ENCODE measurements at places on chromosomes 6 and 20.

DNA sequence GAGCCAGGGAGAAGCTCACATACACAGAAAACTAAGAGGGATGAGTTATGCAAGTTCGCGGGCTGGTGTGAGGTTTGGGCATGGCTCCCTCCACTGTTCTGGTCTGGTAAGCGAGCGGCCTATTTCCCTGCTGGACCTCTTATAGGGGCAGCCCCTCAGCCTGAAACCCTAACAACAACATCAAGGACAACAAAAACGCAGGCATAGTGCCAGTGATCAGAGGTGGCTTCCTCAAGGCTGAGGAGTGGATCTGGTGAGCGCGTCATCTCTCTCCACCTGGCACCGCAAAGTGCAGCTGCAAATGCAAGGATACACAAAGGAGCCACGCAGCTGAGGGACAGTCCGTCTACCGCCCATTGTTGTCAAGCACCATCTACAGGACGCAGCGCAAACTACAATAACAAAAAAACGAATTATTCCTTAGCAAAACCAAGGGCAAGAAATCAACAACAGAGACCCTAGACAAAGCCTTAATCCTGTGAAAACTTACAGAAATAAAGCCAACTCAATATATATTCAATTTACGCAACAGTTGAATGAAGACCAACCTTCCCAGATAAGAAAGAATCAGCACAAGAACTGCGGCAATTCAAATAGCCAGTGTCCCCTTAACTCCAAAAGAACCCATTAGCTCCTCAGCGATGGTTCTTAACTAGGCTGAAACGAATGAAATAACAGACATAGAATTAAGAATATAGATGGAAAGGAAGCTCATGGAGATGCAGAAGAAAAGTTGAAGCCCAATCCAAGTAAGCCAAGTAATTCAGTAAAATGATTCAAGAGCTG, 9.2 kb upstream of the DEFB110 start:
- DNase-seq: no peak

DNA sequence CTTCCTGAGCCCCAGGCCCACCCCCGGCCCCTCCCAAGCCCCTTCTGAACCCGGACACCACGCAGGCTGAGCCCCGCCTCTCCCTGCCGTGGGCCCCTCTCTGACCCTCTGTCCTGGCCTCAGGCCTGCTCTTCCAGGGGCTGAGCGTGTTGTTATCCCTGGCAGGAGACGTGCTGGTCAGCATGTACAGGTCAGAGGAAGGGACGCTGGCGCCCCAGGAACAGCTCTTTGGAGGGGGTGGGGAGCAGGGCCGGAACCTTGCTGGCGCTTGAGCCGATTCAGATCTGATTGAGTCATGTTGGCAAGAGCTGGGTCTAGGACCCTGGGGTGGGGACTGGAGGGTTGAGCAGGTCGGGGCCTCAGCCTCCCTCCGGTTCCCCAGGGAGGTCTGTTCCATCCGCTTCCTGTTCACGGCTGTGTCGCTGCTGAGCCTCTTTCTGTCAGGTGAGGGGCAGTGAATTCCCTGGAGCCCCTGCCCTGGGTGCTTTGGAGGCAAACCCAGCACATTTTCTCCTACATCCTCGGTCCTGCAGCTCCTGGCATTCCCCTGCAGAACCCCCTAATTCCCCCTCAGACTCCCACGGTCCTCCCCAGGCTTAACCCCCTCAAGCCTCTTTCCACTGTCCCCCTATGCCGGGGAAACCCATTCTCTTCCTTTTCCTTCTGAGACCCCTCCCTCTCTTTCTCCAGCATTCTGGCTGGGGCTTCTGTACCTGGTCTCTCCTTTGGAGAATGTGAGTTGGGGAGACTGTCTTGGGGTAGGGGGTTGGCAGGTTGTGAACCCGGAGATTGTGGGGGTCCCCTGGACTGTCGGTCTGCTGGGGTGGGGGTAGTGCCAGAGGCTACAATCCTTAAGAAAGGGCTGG, 2.0 kb downstream of the SPAG4 start:
- no peak for DNase-seq

GRCh38 chr20:59987135-59987534, 28.9 kb downstream of the CDH26 start:
- no peak for DNase-seq

DNA sequence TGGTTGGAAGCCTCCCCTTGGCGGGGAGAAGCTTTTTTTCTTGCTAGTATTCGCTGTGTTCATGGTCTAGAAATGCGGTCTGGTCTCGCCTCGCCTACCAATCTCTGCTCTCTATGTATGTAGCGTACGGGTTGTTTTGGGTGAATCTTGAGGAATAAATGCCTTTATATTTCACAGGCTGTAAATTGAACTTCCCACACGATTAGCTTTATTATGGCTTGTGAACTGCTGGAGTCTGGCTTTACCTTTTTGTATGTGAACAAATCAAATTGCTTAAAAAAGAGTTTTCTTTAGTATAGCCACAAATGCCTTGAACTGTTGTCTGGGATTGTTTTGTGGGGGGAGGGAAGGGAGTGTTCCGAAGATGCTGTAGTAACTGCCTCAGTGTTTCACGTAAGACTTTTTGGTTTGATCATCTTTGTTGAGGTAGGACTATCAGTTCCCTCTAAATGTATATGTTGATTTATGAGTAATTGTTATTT, 2.2 kb downstream of the INSM1 start:
- DNase-seq: no peak

DNA sequence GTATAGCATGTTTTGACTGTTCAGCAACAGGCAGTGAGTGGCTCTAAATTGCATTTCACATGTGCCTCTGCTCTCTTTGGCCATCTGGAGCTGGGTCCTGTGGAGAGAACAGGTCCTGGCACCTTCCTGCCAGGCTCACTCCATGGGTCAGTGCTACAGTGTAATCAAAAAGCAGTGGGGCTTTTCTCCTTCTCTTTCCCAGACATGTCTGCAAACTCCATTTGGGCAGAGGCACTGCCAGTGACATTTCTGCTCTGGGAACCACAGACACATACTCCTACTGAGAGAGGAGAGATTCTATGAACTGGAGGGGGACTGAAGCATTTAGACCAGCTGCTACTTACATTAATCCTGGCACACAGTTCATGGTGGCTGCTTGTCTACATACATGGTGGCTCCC, 68.3 kb upstream of the TRAF3IP2 start:
- no peak for DNase-seq

- no peak for DNase-seq
Observed at GRCh38 chr6:115842338-115842737, 218.4 kb downstream of the FRK start.

DNA sequence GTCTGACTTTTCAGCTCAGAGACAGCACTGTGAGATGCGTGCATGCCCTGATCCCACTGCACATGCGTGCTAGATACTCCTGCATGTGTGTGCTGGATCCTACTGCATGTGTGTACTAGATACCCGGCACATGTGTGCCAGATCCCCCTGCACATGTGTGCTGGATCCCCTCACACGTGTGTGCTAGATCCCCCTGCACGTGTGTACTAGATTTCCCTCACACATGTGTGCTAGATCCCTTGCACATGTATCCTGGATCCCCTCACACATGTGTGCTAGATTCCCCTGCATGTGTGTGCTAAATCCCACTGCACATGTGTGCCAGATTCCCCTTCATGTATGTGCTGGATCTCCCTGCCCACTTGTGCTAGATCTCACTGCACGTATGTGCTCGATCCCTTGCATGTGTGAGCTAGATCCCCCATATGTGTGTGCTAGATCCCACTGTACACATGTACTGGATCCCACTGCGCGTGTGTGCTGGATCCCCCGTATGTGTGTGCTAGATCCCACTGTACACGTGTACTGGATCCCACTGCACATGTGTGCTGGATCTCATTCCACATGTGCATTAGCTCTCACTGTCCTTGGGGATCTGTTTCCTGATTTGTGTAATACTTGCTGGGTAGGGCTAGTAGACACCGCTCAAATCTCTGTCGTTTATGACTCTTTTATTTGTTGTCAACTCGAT, 214.6 kb downstream of the SMOC2 start:
- DNase-seq: no peak
